ENCODE measurements at places on chromosomes 6 and 20.

DNA sequence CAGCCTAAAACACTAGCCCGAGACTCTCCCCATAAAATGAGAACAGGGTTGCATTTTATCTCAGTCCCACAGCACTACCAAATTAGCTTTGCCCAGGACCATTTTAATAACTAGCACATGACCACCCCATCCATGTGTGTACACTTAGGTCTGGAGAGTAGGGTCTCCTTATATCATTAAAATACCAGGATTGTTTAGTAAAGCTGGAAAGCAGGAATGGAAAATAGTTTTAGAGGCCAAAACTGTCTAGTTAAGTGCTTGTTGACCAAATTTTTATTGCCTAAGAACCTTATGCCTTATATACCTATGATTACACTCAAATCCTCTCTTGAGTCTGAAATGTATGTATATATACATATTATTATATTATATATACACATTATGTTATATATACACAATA, 608.4 kb downstream of the HDGFL1 start:
- no peak for DNase-seq

DNA sequence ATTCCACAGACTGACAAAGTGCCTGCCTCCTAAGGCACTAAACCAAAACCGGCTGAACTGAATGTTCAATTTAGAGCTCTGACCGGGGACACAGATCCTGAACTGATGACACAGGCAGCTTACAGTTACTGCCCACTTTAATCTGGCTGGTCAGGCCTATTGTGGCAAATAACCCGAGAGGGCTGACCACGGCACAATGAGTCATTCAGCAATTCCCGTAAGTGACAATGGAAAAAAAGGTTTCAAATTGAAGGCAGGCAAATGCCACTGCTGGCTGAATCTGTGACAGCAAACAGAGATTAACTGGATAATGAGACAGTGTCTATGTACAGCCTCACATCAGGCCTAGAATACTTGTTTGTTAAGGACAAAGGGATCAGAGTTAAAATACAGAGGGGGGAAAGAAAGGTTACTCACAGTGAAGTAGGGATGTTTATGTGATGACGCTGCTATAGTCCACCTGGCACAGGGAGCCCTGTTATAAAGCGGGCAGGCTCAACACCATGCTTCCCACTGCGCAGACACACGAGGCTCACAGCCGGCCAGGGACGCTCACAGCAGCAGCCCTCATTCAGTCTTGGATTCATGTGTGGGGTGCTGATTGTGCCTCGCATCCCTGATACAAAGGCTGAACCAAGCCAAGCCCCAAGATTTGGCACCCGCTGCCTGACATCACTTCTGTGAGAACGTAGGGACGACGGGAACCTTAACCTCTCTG, 54.4 kb downstream of the RTN4IP1 start:
- DNase-seq, result no peak

DNA sequence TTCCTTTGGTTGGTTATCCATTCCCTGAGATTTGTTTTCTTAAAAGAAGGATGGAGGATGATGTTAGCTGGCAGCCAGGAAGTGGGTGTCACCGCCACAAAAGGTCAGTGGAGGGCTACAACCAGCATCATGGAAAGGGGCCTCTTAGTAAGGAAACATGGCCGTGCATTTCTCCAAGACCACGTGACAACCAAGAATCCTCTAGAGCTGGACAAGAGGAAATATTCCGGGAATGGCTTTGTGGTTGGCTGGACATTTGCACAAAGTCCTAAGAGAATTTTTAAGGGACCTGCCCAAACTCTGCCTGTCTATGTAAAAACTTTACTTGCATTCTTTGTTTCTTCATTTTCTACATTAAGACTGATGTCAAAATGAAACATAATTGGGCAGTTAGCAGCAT, 399.9 kb upstream of the MARCKS start:
- DNase-seq, result no peak

- no peak for DNase-seq
Observed at GRCh38 chr20:20448881-20449280, 81.0 kb downstream of the INSM1 start.

DNA sequence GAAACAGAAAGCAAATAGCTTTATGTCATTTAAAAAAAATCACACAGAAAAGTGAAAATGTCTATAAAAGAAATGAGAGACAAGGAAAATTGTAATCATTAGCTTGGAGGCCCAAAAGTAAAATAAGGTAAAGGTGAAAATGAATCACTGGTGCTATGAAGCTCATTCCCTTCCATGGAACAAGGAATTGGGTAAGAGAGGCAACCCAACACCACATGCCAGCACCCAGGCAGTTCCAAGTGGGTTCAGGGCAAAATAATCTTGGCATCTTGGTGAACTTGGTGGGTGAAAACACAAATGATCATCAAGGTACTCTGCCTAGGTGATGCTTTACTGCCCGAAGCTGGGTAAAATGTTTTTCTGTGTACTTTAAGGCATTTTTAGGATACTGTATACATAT, 16.7 kb downstream of the CST4 start:
- DNase-seq, result no peak

DNA sequence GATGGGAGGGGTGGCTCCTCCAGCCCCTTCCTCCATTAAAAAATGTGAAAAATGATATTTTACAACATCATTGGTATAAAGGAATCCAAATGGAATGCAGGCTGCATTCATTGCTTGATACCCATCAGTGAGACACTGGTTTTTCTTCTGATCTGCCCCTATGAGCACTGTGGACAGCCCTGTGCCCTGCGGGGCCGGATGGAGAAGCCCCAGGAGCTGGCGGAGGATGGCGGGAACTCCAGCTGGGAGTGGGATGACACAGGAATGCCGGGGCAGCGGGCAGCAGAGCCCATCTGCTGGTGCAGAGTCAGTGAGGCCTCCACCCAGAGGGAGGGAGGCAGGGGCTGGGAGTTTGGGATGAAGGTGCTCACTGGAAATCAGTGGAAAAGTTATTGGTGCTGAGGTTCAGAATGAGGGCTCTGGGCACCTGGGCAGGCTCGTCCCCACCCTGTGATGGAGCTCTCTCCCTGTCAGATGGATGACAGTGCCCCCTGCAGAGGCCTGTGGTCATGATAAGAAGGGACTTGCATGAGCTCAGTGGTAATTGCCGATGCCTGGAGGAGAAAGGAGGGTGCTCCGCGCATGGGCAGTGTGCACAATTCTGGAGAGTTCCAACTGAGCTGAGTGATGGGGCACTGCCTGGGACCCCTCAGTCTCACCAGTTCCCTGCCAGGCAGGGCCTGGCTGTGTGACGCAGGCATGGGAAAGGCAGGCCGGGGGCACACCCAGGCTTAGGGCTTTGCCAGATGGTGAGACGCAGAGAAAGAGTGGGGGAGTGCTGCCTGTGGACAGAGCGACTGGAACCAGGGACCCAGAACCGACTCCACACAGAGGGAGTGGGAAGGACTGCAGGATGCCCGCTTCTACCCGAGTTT, 23.2 kb downstream of the CTCFL start:
- DNase-seq, result no peak

GRCh38 chr6:169048865-169049205, 204.8 kb downstream of the THBS2 start:
- DNase-seq, result no peak

DNA sequence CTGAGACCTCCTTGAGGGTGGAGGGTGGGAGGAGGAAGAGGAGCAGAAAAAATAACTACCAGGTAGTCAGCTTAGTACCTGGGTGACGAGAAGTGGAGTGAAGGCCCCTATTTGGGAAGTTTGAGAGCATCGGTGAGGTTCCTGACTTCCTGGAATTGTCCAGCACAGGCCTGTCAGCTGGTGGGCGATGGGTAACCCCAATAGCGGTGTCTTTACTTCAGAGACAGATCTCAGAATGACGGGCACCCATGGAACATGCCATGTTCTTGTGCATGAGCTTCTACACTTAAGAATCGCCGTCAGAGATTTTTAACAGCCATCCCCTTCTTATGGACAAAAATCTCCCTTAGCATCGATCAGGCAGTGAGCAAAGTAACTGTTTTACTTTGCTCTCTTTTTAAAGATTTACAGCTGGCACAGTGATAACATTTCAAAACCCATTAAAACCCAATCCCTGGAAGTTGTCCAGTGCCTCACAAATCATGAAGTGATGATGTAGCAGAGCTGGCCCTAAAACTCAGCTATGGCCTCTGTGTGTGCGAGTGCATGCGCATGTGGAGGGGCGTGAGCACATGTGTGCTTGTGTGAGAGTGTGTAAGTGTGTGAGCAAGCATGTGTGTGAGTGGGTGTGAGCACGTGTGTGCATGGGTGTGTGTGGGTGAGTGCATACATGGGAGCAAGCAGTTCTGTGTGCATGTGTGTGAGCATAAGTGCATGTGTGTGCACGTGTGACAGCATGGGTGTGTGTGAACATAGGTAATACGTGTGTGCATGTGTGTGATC, 85.2 kb downstream of the DLL1 start:
- no peak for DNase-seq

- DNase-seq, result no peak
Observed at GRCh38 chr6:46175446-46175845, 4.7 kb upstream of the ENPP5 start.

DNA sequence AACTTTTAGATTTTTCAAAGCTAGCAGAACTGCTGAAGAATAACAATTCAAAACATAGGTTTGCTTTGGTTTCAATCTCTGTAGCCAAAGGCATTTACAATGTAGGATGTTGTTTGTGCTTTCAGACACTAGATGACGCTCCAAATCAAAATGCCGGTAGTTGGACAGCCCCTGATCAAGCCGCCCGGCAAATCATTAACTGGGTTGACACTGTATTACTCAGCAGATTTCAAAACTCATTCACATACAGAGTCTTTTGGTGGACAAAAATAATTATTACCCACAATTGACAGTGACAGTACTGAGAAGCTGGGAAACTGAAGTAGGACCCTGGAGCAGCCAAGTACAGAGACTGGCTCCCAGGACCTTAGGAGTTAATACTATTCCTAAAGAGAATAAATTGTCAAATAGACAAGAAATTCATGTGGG, 21.3 kb upstream of the HFE start:
- peak; percentile 10 for DNase-seq

- no peak for DNase-seq
Observed at GRCh38 chr6:130781557-130781956, 45.6 kb upstream of the SMLR1 start.

GRCh38 chr6:125057392-125058246, 95.4 kb downstream of the RNF217 start:
- DNase-seq, result no peak

GRCh38 chr20:11204926-11205768, 531.3 kb upstream of the JAG1 start:
- DNase-seq, result no peak

- no peak for DNase-seq
Observed at GRCh38 chr6:63660757-63661156, 25.2 kb downstream of the PHF3 start.

DNA sequence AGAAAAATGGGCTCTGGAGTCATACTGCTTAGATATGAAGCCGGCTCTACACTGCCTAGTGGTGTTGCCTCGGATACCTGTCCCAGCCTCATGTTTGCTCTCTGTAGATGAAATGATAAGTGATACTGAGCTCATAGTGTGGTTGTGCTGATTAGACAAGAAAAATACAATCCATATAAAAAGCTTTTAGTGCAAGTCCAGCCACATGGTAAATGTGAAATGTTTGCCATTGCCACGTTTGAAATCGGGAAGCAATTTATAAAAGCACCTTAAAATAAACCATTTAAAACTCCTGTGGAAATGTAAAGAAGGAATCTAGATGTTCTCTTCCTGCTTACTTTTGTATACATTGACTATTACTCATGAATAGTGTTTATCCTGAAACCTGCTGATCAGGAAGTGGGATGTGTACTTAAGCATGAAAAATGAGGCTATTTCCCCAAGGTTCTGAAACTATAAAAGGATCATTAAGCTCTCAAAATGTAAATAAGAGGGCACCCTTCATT, 13.1 kb upstream of the PBOV1 start:
- no peak for DNase-seq

DNA sequence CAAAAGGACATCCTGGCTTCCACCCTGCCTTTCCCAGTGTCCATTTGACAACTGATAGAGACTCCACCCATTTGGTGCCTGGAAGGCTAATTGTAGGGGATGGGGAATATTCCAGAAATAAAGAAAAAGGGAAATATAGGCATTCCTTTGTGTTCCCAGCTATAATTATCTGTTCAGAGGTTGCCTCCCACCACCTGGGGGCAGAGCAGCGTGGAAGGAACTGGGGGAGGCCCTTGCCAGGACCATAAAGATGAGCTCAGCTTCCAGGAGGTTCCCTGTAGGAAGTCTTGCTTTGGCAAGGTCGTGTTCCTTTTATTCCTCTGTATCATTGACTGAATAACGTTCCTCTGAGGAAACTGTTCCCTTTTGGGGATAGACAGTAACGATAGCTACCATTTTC, 214.7 kb downstream of the TFAP2C start:
- DNase-seq, result no peak

GRCh38 chr6:159729598-159730331, 2.5 kb downstream of the WTAP start:
- no peak for DNase-seq

DNA sequence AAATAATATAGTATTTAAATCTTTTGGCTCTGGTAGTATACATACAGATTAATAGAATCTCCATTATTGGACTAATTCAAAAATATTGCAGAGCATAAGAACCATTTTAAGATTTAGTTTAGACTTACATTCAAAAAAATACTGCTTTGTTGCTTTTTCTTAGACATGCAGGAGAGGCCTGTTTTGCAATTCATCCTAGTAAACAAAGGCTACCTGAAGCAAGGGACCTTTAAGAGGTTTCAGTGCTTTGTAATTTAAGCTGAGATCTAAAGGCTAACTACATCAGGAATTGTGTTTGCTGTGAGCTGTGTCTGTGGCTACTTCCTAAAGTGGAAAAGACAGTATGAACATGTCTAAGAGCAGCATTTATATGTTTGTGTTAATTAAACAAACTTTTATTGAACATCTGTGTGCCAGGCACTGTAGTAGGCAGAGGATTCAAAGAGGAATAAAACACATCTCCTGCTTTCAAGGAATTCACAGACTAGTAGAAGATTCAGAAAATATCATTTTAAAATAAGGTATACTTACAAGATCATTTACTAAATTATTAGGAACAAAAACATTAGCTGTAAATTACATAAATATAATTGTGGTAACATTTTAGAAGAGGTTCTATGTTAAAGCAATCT, 29.1 kb upstream of the CALHM6 start:
- DNase-seq, result no peak

DNA sequence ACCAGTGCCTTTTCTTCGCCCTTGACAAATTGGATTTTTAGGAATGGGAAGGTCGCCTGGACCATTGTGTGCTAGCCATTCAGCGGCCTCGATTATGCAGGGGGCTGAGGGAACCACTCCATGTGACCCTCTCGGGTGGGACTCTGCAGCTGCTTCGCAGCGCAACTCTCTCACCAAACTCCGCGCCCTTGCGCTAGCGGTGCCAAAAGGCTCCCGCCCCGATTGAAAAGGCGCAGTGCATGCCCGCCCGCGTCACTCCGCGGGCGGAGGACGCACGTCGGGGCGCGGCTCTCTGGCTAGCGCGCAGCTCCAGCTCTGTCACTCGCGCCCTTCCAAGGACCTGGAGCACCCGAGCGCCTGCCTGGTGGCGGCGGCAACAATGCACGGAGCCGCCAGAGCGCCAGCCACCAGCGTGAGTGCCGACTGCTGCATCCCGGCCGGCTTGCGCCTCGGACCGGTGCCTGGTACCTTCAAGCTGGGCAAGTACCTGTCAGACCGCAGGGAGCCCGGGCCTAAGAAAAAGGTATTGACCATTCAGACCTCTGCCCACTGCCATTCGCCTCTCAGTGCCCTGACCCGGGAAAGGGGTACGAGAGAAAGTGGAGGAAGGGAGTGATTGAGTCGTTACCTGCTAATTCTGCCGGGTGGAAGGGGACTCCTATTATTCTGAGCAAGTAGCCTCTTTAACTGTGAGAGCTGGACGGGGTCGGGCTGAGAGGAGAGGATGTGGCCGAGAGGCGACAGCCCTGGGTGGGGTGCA, at the start of gene PRDM13:
Gene PRDM13, plus strand, starts transcription at position 178 of the 760 bp plus-strand sequence. Its CDS starts 202 bp downstream, at position 380.
- DNase-seq, result no peak

All from stimulated activated naive CD4-positive, alpha-beta T cell treated with Interleukin-2 at 50 U/mL for 16 hours (primary cell).